RWPE1 (cell line): ENCODE measurements at places on chromosomes 11 and 22.
A peak's percentile ranks its signal among the peaks of the same experiment; 100 is the strongest.

DNA sequence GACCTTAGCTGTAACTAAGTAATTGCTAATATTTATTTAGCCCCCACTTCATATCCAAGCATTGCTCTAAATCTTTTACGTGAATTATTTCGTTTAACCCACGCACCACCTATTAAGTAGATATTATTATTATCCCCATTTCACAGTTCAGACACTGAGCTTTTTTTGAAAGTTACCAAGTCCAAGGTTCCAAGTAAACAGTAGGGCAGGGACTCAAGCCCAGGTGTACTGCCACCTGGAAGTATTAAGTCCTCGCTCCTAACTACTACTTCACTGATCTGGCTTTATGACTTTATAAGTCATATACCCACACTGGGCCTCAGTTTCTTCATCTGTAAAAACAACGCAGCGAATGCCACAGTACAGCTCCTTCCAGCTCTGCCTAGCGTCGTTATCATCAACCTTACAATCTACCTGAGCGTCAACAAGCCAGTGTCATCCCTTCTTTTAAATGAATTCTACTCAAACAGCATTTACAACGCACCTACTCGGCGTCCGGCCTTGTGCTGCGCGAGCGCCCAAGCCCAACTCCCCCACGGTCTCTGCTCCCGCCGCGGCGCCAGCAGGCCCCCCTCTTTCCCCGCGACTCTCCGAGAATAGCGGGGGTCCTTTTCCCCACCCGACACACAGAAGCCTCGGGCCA lies 624 bp downstream of the TMEM41B start:
- peak; percentile 38 for DNase-seq

- DNase-seq = no peak
Observed at GRCh38 chr11:78400702-78401101, 16.9 kb downstream of the GAB2 start.

DNA sequence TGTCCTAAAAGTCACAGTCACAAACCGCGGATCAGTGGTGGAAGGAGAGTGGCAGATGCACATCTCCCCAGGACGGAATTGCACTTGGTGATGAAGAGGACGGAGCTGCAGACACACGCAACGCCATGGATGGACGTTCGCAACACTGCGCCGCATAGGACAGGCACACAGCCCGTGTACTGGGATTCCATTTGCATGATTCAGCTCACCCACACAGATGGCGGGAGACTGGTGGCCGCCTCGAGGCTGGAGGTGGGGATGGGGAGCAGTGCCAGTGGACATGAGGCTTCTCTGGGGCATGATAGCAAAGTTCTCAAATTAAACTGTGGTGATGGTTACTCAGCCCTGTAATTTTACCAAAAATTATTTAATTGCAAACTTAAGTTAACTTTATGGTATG lies 37.4 kb downstream of the DUSP8 start:
- DNase-seq = peak; percentile 41

GRCh38 chr11:122229078-122229477 lies 113.1 kb upstream of the BLID start:
- no peak for DNase-seq

GRCh38 chr11:12862696-12863469 lies 146.2 kb upstream of the RASSF10 start:
- DNase-seq = peak; percentile 20

DNA sequence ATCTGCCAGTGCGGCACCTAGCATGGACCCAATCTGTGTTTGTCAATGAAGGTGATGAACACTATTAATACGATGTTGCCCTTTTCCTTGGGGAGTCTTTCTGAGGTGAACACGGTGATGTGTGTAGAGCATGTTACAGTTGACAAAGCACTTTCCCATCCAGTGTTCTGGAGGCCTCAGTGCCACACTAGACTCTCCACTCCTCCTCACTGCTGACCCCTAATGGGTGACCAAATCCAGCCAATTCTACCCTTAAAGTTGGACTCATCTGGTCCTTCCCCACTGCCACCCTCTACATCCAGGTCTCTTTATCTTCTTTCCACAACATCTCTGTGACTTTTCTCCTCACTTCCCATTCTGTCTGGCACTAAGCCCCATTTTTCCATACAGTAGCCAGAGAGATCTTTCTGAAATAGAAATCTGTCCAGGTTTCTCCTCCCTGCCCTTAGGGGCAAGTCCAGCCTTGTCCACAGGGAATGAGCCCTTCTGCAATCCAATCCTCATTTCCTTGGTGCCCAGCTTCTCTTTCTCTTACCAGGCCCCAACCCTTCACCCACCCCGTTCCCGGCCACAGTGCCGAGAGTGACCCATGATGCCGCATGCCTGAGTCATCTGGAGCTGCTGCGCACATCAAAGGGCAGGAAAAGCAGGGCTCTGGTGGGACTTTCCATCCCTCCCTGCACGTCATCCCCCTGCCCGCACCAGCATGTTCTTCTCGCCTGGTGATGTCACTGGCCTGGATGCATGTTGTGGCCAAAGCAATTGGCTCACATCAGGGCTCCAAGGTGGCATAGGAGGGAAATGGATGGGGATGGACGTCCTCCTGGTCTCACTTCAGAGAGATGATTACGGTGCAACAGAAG lies 64.2 kb downstream of the RASSF10 start:
- peak; percentile 92 for DNase-seq

DNA sequence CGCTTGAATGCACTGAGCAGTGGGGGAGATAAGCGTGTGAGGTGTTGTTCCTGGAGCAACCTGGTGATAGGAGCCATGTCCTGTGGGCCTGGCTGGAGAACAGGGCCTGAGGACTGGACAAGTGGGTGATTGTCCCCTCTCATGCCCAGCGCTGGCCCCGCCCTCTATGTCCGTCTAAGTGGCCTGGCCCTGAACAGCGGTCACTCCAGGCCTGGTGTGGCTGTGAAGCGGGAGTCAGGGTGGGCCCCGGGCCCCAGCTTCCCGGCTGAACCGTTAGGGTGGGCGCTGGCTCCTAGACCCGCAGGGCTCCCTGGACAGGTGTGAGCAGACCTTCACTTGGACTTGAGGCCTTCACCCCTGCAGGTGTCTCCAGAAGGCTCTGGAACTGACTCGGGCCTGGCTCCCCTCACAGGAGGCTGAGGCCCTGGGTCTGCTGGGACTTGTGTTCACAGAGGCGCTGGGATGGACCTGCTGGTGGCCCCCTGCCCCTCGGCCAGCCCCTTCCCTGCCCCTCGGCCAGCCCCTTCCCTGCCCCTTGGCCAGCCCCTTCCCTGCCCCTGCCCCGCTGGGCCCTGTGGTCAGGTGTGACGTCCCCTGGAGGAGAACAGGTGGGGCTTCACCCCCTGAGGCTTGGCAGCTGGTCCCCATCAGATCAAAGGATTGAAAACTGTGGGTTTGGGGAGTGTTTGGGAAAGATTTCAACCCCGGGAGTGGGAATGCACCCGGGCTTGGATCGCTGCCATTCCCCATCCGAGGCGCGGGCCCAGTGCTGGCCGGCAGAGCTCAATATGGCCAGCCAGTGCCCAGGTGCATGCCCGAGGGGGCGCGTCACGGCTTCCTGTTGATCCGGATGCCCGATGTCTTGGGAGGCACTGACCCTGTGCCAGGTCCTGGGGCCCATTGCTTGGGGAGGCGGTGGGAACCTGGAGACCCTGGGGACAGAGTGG lies 3.2 kb upstream of the MUC6 start:
- no peak for DNase-seq

DNA sequence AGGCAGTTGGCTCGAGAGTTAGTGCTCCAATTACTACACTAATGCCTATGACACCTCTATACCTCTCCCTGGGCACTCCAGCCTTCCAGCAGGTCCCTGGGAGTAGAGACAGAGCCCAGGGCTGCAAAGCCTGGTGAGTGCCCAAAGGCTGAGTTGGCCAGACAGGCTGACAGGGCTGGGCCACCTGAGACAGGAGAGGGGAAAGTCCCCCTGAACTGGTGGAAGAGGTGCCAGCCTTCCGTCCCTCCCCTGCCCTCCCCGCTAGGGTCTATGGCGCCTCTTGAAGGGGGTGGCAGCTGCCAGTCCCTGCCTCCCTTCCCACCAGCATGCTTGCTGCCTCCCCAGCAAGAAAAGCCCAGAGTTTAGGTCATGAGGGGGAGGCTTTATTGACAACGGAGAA lies 3.0 kb downstream of the KCNJ11 start:
- no peak for DNase-seq

GRCh38 chr11:105109855-105110687 lies 29.5 kb downstream of the CARD18 start:
- no peak for DNase-seq

DNA sequence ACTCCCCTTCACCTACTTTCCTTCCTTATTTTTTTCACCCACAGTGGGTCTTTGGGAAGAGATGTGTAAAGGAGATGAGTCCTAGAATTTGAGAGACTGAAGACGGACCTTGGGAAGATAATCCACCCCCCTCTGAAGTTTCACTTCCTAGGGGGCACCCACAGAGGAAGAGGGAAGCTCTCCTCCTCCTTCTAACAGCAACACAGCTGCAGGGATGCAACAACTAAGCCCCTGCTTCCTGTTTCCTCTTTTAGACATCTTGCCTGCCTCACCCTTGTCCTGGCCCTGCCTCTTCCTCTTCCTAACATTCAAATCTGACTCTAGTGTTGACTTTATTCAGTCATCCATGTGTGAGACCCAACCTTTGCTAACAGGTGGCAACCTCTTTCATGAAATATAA lies 424.6 kb downstream of the BUD13 start:
- DNase-seq = no peak

- no peak for DNase-seq
Observed at GRCh38 chr22:17112491-17113042, 8.6 kb downstream of the TMEM121B start.

GRCh38 chr11:6452219-6452618 lies 11.4 kb upstream of the HPX start:
- no peak for DNase-seq

DNA sequence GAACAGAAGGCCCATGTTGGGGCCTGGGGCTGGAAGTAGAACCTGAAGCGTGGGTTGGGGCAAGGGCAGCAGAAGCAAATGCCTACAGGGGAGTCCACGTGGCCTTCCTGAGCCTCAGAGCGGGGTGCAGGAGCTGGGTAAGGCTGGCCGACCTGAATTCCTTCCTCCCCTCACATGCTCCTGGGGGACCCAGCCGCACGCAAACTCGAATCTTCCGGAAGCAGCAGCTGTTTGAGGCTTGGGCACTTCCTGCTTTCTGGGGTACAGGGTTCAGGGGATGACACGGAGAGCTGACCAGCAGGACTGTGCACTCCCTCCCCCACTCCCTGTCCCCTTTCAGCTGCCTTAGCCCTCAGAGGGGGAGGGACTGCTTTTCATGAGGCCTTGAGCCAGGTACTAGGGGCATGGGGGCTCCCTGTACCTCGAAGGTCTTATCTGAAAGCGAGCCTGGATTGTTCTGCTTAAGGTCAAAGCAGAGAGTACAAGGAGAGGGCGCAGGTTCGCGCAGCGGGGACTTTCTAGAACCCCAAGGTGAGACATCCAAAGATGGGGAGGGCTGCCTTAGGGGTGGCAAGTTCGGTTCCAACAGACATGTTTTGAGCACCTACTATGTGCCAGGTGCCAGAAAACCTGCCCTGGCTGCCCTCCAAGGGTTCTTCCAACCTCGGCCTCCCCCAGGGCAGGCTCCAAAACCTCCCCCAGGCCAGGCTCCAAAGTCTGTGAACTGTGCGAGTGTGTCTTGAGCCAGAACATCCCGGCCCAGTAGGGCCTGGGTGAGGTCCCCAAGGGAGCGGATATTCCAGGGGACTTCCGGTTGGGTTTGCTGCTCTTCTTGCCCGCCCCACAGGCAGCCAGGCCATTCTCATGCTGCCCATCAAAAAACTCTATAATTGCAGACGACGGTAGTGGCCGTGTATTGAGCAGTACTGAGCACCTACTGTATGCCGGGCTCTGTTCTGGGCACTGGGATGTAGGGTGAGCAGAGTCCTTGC lies 1.7 kb downstream of the NCF4 start:
- DNase-seq = no peak

- peak; percentile 94 for DNase-seq
Observed at GRCh38 chr11:73376160-73376802, at the start of gene RELT. Gene RELT, plus strand, starts transcription at chr11:73376399. Its CDS starts 12,738 bp downstream, at chr11:73389137.

- no peak for DNase-seq
Observed at GRCh38 chr11:91394073-91394726, 830.4 kb upstream of the FAT3 start.

- no peak for DNase-seq
Observed at GRCh38 chr11:126105022-126105747, 42.5 kb upstream of the CDON start.

DNA sequence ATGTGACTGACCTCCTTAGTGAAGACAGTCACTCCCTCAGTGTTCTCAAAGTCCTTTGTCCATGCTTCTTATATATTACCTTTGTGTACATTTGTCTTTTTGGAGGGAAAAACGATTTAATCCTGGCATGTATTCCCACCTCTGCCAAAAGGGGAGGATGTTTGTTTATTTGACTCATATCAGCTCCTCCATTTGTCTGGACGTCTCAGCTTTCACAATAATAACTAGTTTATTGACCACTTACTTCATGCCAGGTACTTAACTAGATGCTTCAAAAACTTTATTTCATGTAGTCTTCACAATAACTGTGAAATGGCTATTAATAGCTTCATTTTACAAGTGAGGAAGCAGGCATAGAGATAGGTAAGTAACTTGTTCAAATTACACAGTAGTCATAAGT lies 5.3 kb downstream of the TBCEL start:
- no peak for DNase-seq

DNA sequence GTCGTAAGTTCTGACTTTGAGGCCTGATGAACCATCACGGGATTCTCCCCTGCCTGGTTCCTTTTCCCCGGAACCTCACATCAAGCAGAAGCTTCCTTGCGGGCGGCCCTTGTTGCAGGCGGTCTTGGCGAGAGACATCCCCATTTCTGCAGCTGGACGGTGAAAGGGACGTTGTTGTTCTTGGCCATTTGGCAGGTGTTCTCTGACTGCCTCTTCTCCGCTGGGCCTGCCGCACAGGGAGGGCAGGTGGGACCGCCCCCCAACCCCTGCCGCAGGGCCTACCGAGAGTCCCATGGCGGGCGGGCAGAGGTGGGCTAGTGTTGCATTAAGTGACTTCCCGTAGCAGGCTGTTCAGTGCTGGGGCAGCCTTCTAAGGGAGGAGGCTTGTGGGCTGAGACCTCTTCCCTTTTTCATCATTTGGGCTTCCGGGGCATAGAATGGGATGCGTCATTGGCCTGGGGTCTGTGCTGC lies 26.9 kb upstream of the GRAMD4 start:
- DNase-seq = no peak

DNA sequence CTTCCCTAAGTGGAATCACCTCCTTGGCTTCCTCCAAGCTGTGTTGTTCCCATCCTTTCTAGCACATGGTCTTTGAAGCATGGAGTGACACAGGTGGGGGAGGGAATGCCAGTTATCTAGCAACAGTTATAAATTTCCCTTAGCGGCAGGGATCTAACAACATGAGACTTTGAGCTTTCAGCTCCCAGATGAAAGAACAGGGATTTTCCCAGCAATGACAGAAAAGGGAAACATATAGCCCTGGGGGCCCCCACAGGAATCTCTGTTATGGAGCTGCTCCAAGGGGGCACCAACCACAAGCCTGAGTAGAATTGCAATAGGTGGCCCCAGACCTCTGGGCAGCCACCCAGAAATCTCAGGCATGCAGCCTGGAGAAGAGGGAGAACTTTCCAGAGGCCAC lies 163.0 kb downstream of the GRIK4 start:
- no peak for DNase-seq

- peak; percentile 81 for DNase-seq
Observed at GRCh38 chr11:113664069-113664980, 41.8 kb downstream of the TMPRSS5 start.

DNA sequence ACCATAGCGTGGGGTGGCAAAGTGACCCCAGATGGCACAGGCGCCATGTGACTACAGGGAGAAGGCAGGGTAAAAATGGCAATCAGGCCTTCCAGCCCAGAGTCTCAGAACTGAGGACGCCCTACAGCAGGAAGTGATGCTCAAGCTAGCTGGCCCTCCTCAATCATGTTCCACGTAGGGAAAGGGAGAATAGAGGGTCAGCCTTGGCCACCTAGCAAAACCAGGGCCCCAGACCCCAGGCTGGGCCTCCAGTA lies 978 bp upstream of the ANKRD13D start:
- no peak for DNase-seq
